ENCODE measurements at places on chromosomes 12 and 14.
A peak's percentile ranks its signal among the peaks of the same experiment; 100 is the strongest.

DNA sequence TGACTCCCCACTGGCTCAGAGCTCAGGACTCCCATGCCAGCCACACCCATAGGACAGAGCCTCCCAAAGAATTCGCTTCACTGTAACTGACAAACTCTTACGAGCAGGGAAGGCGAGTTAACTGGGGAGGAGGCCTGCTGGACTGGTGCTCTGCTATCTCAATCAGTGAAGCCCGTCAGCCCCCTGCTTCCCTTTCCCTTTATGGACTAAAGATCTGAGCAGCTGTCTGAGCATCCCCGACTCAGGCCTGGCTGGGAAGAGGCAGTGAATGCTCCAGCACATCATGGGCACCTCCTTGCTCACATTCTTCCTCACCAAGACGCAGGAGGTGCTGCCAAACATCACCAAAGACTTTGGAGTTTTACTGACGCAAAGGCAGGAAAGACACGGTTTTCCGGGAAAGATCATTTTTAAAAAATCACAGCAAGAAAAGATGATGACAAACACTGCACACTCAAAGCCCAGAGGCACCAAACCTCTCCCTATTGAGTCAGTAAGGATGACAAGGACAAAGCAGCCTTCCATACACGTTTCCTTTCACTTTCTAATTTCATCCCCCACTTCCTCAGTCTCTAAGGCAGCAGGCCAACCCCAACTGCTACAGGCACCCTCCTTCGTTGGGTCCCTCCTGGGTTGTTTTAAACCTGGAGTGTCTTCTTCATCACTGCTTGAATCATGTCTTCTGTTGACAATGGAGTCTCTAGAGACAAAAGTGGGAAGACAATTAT, 45.0 kb upstream of the P2RX7 start:
- no peak for DNase-seq
- H3K27me3 ChIP-seq: no peaks in the 10 kb centered on the region
- H3K36me3 ChIP-seq: no peaks in the 10 kb centered on the region
- H3K4me1 ChIP-seq: no peaks in the 10 kb centered on the region

DNA sequence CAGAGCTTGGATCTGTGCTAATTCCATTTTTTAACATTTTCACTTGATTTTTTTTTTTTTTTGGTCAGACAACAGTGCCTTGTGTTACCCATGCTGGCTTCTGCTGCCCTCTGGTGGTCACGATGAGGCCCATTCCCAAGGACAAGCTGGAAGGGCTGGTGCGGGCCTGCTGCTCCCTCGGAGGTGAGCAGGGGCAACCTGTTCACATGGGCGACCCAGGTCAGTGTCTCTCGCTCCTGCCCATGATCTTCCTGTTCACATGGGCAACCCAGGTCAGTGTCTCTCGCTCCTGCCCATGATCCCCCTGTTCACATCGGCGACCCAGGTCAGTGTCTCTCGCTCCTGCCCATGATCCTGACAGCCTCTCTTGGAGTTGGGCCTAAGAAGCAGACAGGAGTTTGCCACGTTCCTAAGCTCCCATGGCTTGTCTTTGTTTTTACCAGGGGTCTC, 59.4 kb downstream of the DGLUCY start:
- H3K36me3 ChIP-seq: no peaks in the 10 kb centered on the region
- peak; percentile 79 for DNase-seq
- H3K4me1 ChIP-seq: no peaks in the 10 kb centered on the region
- no peaks in the 10 kb centered on the region for H3K27me3 ChIP-seq

GRCh38 chr12:32881107-32881506, 15.5 kb downstream of the PKP2 start:
- H3K27ac ChIP-seq: no peak overlapping the region
- H3K4me1 ChIP-seq: no peaks in the 10 kb centered on the region
- H3K36me3 ChIP-seq: peaks cover 4% of the 10 kb centered on the region
- no peaks in the 10 kb centered on the region for H3K27me3 ChIP-seq

GRCh38 chr12:111607239-111607638, 8.1 kb upstream of the ATXN2 start:
- no peaks in the 10 kb centered on the region for H3K4me1 ChIP-seq
- H3K36me3 ChIP-seq: no peaks in the 10 kb centered on the region
- no peak overlapping the region for H3K4me3 ChIP-seq
- no peak for DNase-seq
- no peak overlapping the region for H3K27ac ChIP-seq

DNA sequence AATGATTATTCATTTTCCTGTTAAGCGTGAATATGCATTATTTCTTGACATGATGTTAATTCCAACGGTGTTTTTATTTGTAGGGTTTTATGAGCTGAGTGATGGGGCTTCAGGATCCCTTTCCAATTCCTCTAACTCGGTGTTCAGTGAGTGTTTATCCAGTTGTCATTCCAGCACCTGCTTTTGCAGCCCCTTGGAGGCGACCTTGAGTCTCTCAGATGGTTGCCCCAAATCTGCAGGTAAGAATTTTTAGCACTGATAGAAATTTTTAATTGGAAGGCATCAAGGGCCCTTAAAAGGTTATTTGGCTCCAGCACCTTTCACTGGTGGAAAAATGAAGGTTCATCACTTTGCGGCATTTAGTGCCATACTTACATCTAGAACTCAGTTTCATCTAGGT, 3.7 kb downstream of the DACT1 start:
- DNase-seq: no peak
- no peaks in the 10 kb centered on the region for H3K36me3 ChIP-seq
- H3K4me3 ChIP-seq: no peak overlapping the region
- H3K4me1 ChIP-seq: peaks cover 5% of the 10 kb centered on the region
- no peak overlapping the region for H3K27ac ChIP-seq
- no peaks in the 10 kb centered on the region for H3K27me3 ChIP-seq
